Stimulated activated CD4-positive, alpha-beta T cell treated with anti-CD3 and anti-CD28 coated beads, Interleukin-2, amount 100 ng/mL, for 4 hours (primary cell): ENCODE measurements at places on chromosomes 16 and 17.

DNA sequence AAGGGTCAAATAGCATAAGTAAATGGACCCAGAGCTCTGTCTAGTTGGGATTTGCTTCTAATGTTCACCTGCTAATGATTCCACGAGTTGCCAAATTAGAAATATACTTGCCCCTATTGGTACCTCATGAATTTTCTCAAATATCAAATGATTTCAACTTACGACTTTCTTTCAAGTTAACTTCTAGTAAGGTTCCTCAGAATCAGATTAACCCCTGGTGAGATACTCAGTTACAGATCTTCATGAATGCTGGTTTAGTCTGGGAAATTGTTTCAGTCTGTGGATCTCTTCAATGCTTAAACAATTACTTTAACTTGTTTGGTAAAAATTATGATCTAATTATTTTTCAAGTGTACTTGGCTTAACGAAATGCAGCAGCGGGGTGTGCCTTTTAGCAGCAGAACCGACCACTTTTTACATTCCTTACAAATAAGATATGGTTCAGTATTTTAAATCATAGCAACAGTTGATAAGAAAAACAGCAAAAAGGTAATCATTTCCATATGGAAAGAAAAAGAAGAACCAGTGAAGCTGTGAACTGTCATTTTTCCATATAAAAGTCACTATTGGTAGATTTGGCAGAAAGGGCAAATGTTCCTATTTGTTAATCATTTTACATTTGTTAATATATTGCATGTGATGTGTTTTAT lies 34.5 kb downstream of the TUBD1 start:
- no peak for DNase-seq

DNA sequence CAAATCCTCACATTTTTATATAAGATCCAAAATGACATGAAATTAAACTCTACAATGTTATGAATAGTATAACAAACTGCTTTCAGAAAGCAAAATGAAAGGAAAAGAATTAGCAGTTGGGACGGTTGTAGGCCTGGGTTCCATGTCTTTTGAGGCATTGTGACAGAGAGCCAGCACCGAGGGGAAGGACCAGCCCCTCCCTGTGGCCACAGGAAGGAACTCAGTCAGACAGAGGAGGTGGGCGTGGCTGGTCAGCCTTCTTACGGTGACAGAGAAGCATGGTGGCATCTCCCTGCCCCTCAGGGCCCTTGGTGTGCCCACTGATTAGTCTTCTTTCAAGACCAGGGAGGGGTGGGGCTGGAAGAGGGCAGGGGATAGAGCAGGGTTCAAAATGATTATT lies 5.7 kb downstream of the ZNF319 start:
- no peak for DNase-seq

GRCh38 chr17:4949321-4950074 lies 1.2 kb upstream of the PFN1 start:
- DNase-seq, result peak; percentile 67

GRCh38 chr17:8038954-8039610 lies at the start of gene ALOX15B:
TSS of gene ALOX15B (plus strand) at chr17:8039059. CDS start at chr17:8039156, 97 bp downstream.
- DNase-seq, result no peak

DNA sequence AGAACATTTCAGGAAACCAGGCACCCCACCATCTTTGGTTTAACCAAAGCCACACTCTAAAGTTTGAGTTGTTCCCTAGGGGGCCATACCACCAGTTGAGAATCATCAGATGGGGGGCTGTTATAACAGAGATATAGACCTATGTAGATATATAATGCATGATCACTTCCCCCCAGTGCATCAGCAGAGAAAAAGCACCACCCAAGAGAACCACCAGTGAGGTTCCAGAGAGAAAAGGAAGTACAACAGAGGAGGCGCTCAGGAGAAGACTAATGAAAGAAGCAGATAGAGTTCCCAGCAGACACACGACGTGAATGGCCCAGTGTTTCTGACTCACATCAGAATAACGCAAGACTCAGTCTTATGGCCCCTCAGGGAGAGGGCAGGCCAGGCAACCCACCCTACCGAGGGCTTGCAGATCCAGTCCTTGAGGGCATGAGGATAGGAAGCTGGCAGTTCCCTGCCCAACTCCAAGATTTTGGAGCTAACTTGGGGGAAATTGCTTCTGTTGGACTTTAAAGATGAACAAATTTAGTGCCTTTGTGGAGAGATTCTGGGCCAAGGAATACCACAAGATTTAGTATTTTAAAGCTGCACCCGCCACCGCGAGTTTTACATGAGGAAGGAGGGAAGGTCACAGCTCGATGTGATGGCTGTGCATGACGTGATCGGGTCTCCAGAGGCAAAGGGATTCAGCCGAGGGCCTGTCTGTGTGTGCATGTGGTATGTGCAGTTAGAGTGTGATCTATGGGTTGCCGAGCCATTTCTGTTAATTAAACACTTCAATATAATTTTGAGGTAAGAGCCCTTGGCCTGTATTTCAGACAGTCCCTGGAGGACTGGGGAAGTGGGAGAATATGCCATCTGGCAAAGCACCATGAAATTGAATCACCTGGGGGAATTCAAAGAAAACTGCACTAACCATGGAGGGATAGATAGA lies 53.1 kb downstream of the AIPL1 start:
- no peak for DNase-seq

DNA sequence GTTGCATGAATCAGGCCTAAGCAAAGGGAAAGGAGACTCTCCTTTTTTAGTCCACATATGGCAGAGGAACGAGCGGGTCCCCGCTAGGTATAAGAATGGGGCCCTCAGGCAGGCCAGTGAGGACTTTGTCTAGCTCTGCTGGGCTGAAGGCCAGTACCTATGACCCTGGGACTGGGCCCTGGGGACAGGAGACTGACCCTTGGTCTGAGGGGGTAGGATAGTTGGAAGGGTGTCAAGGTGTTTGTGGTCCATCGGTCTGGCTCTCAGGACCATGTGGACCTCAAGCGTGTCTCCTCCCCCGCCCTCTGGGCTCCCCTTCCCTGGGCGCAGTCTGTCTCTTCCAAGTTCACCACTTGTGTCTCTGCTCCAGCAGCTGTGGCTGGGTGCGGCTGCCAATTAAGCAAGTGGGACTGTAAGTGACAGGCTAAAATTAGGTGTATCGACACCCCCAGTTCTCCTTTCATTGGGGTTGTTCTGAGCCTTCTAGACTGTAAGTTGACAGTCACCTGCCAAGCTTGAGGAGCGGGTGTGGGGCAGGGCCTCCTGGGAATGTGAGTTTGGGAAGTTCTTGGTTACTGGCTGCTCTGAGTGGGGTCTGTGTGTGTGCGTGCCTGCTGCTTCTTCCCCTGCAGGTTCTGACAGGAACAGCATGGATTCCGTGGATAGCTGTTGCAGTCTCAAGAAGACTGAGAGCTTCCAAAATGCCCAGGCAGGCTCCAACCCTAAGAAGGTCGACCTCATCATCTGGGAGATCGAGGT lies 24.5 kb downstream of the AKAP1 start:
- DNase-seq, result no peak

DNA sequence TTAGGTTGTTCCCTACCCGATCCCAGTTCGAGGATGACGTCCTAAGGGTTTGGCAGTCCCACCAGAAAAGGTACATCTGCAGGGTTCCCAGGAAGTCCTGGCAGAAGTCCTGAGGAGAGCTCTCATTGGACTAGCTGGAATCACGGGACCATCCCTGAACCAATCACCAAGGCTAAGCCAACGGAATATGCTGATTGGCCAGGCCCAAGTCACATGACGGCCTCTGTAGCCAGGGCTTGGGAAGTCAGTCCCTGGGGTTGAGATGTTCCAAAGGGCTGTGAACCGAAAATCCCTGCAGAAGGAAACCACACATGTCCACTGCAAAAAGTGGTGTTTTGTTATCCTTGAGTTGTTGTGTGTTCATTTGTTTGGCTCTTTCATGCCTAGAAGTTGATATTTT lies 68.2 kb upstream of the ZNF423 start:
- DNase-seq, result no peak

DNA sequence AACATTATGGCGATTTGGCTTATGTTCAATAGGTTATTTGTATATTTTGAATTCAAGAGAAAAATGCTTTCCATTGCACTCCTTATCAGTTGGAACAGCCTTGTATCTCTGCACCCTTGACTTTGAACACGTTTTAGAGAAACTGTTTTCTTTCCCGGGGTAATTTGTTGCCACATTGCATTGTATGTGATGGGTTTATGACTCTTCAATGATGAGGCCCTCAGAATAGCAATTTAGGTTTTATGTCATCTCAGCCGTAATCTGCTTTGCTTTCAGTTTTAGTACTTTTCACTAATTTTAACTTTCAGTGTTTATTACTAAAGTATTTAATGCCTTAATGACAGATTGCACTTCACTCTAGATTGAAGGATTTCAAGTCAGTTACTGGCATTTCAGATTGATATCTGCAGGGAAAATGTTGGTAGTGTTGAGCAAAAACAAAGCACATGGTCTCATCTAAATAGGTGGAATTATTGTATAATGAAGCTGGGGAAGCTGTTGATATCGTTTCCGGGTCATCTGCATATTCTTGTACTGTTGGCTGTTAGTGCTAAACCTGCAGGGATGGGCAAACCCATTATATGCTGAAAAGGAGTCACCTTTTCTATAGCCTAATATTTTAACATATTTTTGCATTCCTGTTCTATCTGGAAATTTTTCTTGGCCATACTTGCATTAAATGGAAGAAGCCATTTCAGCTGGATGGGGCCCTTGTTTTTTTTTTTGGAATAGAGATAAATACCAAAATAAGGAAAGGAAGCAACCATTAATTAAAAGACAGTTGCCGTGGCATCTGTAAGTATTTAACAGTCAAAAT lies 2.0 kb downstream of the LUC7L3 start:
- DNase-seq, result no peak

GRCh38 chr16:27549746-27550581 lies at the start of the genes GTF3C1 and KATNIP:
TSS of gene GTF3C1 (minus strand) at chr16:27549913. CDS start at chr16:27549890, 23 bp downstream.
TSS of gene KATNIP (plus strand) at chr16:27550144. CDS start at chr16:27550171, 27 bp downstream.
- peak; percentile 100 for DNase-seq

- no peak for DNase-seq
Measured at GRCh38 chr16:10889855-10890254, 12.9 kb downstream of the CIITA start.

GRCh38 chr16:71610936-71611871 lies 14.8 kb upstream of the MARVELD3 start:
- DNase-seq, result peak; percentile 57

GRCh38 chr16:80620736-80621605 lies 80.2 kb downstream of the DYNLRB2 start:
- DNase-seq, result no peak

- no peak for DNase-seq
Measured at GRCh38 chr17:9406046-9406606, 169.5 kb downstream of the STX8 start.

DNA sequence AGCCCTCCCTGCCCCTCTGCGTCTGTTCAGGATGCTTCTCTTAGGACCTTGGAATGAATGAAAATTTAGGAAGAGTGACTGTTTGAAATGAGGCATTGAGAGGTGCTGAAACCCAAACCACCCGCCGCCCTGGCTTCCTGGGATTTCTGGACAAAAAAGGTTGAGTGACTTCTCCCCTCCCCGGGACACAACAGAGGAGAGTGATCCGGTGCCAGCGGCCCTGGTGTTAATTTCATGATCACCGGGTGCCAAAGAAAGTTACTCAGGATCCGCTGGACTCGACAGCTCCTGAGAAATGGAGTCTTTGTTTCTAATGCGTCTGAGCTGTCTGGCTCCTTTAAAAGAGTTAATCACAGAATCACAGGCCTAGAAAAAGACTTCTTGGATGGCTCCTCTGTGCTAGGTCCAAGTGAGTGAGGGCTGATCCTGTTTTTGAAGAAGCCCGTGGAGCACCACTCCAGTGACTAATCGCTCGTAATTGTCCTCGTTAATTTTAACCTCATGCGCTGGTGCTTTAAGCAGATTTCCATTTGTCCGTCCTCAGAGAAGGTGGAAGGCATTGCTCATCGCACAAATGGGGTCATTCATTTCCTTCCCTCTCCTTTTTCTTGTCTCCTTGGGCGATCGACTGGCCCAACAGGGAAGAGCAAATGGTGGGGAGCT lies 144.4 kb upstream of the ZFHX3 start:
- DNase-seq, result no peak

DNA sequence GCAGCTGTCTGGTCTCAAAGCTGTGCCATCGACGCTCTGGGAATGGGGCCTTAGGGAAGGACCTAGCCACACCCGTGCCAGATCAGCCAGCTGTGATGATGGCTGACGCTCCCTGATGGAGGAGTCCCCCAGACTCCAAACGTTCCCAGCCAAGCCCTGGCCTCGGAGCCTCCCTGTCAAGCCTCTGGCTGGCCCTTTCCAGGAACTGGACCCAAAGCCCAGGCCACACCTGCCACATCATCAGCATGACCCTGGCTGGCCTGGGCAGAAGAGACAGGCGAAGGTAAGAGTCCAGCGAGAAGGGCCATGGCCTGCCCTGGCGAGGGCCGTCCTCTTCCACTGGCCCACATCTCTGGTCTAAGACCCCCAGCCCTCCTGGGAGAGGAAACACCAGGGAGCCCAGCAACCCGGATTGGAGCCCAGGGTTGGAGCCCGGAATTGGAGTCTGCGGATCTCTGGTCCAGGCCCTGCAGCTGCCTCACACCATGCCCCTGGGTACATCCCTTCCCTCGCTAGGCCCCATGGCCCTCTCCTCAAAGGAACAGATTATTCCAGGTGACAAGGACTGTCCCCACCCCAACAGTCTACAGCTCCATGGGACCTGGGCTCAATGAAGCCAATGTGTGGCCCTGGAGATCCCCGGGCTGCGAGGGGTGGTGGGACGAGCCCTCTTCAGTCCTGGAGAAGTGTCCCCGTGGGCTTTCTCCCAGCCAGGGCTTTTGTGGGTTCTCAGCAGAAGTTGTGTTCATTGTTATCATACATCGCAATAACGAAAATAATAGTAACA lies 105.1 kb upstream of the TNRC6C start:
- DNase-seq, result no peak

DNA sequence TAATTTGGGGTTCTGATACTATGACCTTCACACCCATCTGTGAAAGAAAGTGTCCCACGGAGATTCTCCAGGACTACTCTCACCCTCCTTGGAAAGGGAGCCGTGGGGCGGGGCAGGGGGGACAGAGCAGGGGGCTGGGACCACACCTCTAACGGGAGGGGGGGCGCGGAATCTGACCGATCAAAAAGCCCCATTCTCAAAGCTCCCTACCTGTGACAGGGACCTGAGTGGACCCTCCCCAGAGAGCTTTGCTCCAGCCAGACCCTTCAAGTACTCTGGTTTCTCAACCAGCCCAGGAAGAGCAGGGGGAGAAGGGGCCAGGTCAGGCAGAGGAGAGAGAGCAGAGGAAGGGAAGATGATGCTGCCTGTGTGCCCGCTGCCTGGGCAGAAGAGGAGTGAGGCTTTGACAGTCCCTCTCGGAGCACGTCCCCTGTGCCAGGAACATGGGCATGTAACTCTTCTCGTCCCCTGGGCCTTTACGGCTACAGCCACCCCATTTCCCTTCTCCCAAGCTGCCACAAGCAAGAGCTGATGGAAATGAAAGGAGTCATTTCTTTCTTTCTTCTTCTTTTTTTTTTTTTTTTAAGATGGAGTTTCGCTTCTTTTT lies 682 bp downstream of the XAF1 start:
- no peak for DNase-seq

DNA sequence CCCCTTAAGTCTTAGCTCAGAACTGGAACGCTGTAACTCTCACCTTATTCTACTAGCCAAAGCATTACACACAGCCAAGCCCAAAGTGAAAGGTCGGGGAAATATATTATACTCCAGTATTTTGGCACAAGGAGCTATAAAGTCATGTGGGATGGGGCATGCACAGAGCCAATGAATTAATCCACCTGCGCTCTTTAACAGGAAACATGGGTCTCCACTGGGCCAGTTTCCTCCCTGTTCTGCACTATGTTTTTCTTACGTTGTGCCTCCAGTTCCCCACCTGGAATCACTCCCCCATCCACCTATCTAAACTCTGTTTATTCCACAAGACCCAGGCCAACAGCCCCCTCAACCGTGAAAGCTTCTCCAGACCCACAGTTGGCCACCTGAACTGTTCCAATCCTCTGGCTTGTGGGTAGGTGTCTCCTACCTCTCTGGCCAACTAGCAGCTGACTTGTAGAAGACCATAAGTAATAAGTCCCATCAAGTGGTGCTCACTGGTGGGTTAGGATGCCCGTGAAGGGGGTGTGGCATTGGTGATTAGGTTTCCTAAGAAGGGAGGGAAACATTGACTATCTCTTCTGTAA lies 286.9 kb downstream of the NPIPA8 start:
- no peak for DNase-seq
